ENCODE measurements at places on chromosomes 4 and X. TPM values are rescaled to one million over a fixed set of nuclear protein-coding genes. Genes with fewer than 3 reads are reported as not detected.

MAP9 gene
- total RNA-seq, result 4.2 TPM

SMIM43 gene
- total RNA-seq, result 0.33 TPM

TRPC5OS gene
- total RNA-seq, result not detected

NXF3 gene
- not detected for total RNA-seq

MAGEB17 gene
- total RNA-seq, result not detected

RTL9 gene
- total RNA-seq, result 0.15 TPM

AREG gene
- 23.9 TPM for total RNA-seq

MAGED4B gene
- total RNA-seq, result 10.0 TPM

FMR1NB gene
- total RNA-seq, result not detected

SASH3 gene
- not detected for total RNA-seq

CXXC4 gene
- total RNA-seq, result 0.06 TPM

N4BP2 gene
- total RNA-seq, result 4.0 TPM

SMARCA5 gene
- total RNA-seq, result 19.6 TPM

CENPU gene
- total RNA-seq, result 22.8 TPM

CLRN2 gene
- not detected for total RNA-seq

ATP2B3 gene
- 0.13 TPM for total RNA-seq

SYTL5 gene
- 0.23 TPM for total RNA-seq

FGF5 gene
- total RNA-seq, result 0.11 TPM
